Naive thymus-derived CD4-positive, alpha-beta T cell (primary cell): ENCODE measurements at places on chromosomes 6 and 20. TPM values are rescaled to one million over a fixed set of nuclear protein-coding genes. Genes with fewer than 3 reads are reported as not detected.

MMP24OS gene
- polyA plus RNA-seq = 12.3 TPM

BPIFB4 gene
- not detected for polyA plus RNA-seq

R3HDML gene
- not detected for polyA plus RNA-seq

LINC00237 gene
- not detected for polyA plus RNA-seq
